ENCODE measurements at places on chromosomes 5 and 9.

DNA sequence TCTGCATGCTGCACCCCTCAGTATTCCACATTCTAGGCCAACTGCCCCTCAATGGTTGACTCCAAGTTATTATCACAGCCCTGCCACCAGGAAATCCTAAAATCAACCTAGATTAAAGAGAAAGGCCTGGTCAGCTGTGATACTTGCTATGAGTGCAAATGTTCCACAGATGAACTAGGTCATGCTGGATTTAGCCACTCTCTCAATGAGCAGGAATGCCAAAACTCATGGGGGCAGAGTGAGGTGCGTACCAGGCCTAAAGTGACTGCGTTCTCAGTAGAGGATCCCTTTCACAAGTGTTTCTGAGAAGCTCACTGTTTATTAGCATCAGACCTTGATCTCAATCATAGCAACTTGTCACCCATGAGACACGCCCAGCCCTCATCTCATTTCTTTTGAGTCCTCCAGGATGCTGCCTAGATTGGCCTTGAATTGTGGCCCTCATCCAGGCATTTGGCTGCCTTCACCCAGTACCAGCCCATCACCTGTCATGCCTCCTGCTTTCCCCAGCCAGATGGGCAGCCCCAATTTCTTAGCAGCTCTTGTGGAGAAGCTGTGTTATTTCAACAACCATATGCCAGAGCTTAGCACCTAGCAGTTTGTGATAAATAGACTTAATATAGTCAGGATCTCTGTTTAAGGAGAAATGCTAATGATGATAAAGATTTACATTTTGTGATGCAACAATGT lies 383.9 kb downstream of the CTNND2 start:
- DNase-seq: no peak

- DNase-seq: no peak
Observed at GRCh38 chr5:168128111-168128510, 163.3 kb upstream of the WWC1 start.

DNA sequence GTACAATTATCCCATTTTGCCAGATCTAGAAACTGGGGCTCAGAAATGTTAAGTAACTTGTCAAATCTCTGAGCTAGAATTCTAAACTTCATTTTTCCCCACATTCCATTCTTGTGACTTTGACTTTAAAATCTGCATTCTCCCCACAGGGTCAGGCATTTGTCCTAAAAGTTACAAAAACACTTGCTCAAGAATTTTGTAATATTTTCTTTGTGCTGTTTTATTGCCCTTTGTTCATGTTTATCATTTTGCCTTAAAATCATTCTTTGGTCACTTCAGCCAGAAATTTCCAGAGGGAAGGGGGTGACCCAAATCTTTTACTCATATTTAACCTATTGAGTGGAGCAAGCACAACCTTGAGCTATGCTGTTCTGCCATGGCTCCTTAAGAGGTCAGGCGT lies 120.1 kb upstream of the CCL21 start:
- no peak for DNase-seq

- DNase-seq: no peak
Observed at GRCh38 chr9:99745085-99745484, 76.6 kb upstream of the NR4A3 start.

GRCh38 chr5:91641730-91642350 lies 258.7 kb upstream of the ARRDC3 start:
- DNase-seq: no peak

DNA sequence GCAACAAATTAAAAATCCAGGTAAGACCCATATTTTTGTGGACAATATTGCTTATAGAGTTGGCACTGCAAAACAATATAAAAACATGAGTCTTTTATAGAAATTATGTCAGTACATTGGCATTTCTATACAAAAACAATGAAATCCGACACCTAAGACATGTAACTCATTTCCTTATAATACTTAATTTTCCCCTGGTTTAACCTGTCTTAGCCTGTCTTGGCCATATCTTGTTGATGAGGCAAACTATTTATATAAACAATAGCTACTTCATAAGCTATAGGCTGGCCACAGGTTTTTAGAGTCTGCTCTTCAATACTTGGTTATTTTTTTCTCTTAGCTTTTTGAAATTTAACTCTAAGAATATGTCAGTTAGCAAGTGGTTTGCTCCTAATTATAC lies 44.7 kb upstream of the IZUMO3 start:
- no peak for DNase-seq

DNA sequence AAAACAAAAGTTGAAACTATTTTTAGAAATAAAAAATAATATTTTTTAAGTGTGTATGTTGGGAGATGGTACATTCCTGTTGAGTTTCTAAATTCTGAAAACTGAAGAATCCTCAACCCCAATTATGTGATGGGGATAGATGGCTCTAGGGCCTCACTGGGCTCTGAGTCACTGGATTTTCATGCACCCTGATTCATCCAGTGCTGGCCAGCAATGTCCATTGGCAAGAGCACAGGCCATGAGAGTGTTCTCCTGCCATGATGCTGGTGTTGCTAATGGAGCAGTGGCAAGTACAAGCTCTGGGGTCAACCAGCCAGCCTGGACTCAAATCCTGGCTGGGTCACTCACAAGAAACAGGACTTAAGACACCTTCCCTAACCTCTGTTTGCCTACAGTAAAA lies 23.3 kb downstream of the SMIM23 start:
- DNase-seq: no peak

DNA sequence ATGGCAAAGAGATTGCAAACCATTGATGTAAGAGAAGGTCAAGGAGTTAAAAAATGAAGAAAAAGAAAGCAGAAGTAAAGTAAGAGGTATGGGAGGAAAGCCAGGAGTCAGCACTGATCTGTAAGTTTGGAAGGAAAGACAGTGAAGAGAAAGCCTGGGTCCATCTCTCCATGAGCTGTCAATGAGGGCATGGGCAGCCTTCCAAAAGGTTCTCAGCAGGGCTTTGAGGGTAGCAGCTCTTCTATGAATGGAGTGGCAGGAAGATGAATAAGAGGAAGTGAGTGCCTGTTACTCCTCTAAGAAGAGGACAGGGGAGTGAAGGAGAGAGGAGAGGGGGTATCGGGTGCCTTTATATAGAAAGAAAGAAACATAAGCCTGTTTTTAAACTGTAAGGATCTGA lies 97.1 kb downstream of the ADCY2 start:
- DNase-seq: no peak

DNA sequence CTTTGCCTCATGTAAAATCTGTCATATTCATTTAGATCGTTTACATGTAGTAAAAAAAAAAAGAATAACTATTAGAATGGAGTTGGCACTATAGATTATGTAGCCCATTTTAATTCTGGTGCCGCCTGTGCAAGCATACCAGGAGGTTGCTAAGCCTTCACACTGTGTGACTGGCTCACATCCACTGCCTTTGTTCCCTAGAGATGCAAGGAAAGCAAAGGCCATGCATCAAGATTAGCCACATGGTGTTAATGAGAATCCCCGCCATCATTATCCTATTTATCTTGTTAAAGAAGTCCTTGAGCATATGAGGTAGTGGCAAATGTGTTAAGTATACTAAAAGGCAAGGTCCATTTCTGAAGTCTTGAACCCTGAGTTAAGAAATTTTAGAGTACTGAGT lies 279.6 kb downstream of the RFX3 start:
- DNase-seq: no peak

GRCh38 chr9:109016132-109016531 lies 2.8 kb upstream of the CTNNAL1 start:
- no peak for DNase-seq

GRCh38 chr9:121816845-121817450 lies 165.5 kb downstream of the DAB2IP start:
- no peak for DNase-seq

GRCh38 chr5:10301266-10301665 lies 6.4 kb downstream of the CMBL start:
- no peak for DNase-seq

GRCh38 chr5:112560371-112560770 lies 141.3 kb upstream of the EPB41L4A start:
- DNase-seq: no peak

- DNase-seq: no peak
Observed at GRCh38 chr9:33049680-33050361, 24.7 kb downstream of the DNAJA1 start.

GRCh38 chr5:43601454-43602260 lies 1.3 kb upstream of the NNT start:
- no peak for DNase-seq

DNA sequence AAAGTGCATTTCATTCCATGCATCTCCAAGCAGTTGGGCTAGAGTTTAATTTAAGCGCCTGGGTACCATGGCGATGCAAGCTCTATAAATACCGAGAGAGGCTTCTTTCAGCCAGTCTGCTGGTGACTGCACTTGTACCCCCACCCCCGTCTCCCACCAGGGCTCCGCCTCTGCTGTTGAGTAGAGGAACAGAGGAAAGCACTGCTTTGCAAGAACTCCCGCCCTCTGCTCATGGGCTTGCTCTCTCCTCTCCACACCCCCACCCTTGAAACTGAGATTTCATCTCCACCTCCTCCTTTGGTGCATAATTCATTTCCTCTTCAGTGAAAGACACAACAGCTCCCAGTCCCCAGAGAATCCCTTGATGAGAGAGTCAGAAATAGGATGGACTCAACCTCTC lies 5.1 kb upstream of the WWC1 start:
- DNase-seq: no peak
